ENCODE measurements at places on chromosomes 2 and 18. TPM values are rescaled to one million over a fixed set of nuclear protein-coding genes. Genes with fewer than 3 reads are reported as not detected.

The GALNT5 gene
- 0.10 TPM for total RNA-seq

The MC4R gene
- not detected for total RNA-seq

DNA sequence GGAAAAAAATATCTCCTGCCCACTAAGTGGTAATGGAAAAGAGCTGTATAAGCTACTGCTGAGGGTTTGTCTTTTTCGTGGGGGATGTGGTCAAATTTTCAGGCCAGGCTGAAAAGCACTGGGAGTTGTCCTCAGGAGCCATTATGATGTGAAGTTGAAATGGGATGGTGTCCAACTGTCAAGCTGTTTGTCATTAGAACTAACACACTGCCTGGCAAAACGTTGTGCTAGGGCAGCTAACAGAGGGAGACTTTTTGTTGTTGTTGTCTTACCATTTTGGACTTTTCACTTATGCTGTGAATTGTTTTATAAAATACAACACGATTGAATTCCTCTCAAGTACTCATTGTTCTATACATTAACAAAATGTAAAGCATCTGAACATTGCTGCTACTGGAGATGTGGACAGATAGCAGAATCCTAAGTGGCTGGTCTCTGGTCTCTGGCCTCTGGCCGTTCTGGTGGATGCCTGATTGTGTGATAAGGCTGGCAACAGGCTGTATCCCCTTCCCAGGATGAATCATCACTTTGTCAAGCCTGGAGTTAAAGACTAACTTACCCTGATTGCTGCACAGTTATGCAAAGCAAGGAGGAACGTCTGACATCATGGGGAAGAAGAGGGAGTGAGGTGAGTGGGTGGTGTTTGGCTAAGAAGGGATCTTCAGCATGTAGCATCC is 2.3 kb downstream of the MYO1B start:
- no peak for DNase-seq

DNA sequence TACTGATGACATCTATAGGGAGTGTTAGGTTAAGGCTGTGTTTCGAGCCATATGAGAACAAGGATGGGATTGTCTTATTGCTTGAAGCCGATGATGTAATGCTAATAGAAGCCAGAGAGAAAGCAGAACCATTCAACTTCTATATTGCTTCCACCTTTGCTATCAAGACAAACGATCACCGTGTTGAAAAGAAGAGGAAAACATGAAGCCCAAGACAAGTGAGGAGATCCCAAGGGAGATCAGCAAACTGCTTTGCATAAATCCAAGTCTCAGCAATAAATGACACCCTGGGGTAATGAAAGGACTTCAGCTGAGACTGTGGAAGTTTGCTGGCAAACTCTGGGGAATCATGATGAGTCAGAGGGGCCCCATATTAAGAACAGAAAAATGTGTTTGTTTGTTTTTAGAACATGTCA is 206.2 kb downstream of the NCKAP5 start:
- DNase-seq, result no peak

GRCh38 chr2:138421971-138422335 is 79.6 kb upstream of the SPOPL start:
- no peak for DNase-seq

DNA sequence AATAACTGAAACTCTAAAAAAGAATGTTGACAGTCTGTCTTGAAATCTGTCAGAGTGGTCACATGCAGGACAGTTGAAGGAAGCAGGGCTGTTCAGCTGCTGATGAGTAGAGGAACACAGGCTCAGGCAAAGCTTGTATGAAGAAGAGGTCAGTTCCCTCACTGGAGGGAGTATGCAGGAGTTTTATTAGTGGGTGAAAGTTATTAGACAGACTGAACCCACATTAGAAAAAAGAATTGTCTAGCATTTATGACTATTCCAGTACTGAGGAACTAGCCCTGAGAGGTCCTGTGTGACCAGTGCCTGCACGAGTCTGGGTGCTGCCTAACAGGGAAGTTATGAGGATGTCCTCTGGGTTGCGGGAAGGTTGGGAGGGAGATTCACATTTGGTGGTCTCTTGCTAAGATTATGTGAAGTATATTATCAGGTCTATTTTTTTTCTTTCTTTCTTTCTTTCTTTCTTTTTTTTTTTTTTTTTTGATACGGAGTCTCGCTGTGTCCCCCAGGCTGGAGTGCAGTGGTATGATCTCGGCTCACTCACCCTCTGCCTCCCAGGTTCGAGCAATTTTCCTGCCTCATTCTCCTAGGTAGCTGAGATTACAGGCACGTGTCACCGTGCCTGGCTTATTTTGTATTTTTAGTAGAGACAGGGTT is 9.6 kb downstream of the TET3 start:
- no peak for DNase-seq

Measured in glutamatergic neuron (in vitro differentiated cells).